EH (cell line): ENCODE measurements at places on chromosomes 16 and 17.

DNA sequence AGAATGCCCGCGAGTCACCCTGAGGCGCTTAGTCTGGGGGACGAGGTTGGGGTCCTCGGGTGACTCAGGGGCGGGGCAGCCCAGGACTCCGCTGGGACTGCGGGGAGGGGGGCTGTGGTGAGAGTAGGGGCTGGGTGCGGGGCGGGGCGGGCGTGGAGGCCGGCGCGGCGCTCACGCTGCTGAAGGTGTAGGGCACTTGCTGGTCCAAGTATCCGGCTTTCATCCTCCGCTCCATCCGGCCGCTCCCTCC lies 832 bp downstream of the ETV4 start:
- no peak for DNase-seq

GRCh38 chr16:81401035-81401950 lies 43.3 kb upstream of the CMIP start:
- DNase-seq: peak; percentile 89

DNA sequence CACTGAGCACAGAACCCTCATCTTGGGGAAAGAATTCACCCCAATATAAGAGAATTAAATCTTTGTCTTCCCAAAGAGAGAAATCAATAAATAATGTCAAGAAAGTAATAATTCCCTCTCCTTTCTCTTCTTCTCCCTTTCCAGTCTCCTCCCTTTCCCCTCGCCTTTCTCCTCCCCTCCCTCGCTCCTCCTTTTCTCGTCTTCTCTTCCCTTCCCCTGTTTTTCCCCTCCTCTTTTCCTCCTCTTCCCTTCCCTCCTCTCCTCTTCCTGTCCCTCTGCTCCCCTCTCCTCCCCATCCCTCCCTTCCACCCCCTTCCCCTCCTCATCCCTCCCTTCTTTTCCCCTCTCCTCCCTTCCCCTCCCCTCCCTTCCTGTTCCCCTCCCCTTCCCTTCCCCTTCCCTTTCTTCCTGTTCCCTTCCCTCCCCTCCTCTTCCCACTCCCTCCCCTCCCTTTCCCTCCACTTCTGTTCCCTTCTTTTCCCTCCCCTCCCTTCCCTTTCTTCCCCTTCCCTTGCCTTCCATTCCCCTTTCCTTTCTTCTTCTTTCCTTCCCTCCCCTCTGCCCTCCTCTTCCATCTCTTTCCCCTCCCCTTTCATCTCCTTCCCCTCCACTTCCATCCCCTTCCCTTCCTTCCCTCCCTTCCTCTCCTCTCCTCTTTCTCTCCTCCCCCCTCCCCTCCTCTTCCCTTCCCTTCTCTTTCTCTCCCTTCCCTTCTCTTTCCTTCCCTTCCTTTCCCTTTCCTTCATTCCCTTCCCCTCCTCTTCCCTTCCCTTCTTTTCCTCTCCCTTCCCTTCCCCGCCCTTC lies 363.6 kb downstream of the SHISA9 start:
- no peak for DNase-seq

- peak; percentile 81 for DNase-seq
Observed at GRCh38 chr17:75996665-75997590, 3.7 kb upstream of the CDK3 start.

DNA sequence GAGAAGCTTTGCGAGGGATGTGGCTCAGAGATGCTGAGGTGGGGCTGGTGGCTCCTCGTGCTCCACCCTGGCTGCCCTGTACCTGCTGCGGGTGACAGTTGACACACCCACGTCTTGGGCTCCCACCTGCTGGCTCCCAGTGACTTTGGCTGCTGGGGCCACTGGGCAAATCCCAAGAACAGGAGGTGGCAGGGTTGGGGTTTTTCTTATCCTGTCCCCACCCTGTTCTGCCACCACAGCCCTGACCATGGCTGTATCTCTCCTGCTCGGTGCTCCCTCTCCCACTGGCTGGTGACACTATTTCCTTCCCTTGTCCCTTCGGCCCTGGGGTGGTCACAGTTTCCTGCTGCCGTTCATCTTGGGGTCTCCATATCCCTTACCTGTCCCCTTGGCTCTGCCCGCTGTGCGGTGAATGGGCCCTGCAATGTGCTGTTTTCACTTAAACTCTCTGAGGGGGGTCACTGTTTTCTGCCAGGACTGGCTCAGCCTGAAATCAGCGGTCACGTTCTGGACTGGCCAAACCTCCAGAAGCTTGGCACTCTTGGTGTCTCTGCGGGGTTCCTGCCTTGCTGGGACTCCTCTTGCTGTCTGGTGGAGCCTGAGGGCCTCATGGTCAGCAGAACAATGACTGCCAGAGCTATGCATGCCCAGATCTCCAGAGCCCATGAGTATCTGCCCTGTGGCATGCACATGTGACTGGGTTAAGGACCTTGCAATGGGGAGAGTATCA lies 144.2 kb downstream of the IRF8 start:
- no peak for DNase-seq

- no peak for DNase-seq
Observed at GRCh38 chr17:70597774-70598173, 428.4 kb downstream of the KCNJ2 start.

- no peak for DNase-seq
Observed at GRCh38 chr16:78116946-78117345, 17.5 kb downstream of the WWOX start.

DNA sequence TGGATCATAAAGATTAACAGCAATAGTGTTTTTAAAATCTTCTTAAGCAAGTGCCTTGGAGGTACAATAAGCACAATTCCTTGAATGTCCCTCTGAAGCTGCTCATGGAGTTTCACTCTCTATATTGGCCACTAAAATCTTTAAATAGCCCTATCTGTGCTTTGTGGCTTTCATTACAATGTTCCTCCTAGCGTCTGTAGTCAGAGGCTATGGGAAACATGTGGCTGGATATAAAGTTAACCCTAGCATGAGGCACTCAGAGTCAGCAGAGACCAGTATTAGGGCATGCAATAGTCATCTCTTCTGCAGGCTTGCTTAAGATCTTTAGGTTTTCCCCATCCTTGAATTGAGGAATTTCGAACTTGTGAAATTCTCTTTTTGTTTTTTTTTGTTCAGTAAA lies 668.2 kb downstream of the CDH11 start:
- DNase-seq: peak; percentile 60

- no peak for DNase-seq
Observed at GRCh38 chr16:80606221-80606766, 65.5 kb downstream of the DYNLRB2 start.

- DNase-seq: no peak
Observed at GRCh38 chr17:56144223-56144622, 9.1 kb upstream of the ANKFN1 start.

DNA sequence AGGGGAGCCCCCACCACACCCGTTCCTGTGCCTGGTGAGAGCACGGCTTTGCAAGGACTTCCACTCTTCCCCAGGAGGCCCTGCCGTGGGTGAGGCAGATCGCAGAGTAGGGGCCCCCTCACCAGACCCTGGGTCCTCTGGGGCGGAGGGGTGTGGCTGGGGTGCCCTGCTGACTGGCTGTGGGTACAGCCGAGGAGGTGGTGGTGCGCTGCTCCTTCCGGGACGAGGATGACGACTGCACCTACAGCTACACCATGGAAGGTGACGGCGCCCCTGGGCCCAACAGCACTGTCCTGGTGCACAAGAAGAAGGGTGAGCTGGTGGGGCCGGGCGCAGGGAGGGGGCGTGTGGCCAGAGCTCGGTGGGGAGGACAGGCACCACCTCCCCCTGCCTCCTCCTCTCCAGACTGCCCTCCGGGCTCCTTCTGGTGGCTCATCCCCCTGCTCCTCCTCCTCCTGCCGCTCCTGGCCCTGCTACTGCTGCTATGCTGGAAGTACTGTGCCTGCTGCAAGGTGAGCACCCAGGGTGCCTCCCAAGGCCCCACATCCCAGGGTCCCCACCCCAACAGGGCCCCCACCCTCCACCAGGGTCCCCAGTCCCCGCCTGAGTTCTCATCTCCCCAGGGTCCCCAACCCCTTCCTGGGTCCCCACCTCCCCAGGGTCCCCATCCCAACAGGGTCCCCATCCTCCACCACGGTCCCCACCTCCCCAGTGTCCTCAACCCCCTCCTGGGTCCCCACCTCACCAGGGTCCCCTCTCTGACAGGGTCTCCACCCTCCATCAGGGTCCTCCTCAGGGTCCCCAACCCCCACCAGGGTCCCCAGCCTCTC lies 16.1 kb downstream of the ITGB4 start:
- no peak for DNase-seq

- no peak for DNase-seq
Observed at GRCh38 chr17:10025976-10026901, 121.2 kb upstream of the RCVRN start.

DNA sequence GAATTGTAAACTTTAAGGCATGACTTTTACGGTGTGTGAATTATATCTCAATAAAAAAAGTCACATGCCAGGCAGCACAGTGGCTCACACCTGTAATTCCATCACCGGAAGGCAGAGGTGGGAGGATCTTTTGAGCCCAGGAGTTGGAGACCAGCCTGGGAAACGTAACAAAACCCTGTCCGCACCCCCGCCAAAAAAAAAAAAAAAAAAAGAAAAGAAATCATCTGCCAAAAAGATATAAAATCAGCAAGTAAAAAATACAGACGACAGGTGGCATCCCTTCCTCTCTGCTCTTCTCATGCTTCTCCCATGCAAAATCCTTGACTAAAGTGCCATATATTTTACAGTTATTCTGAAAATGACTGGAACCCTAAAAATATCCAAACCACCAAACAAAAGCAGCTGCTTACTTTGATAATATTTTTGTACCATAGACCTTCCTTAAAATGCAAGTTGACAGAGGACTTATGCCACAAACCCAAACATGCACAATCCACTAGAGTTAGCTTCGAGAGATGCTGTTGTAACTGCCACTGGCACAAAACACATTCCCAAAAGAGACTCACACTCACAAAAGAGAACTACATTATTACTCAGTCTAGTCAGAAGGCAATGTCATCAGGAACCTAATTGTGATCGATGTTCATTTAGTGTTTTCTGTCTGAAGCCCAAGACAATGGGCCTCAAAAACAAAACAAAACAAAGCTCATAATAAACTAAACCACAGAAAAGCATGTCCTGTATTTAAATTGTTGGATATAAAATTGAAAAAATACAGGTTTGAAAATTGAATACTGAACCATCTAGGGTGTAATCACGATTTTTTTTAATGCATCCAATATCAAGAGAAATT lies 2.4 kb downstream of the CRLF3 start:
- no peak for DNase-seq

GRCh38 chr17:43983515-43984411 lies 20.7 kb upstream of the NAGS start:
- peak; percentile 18 for DNase-seq

- no peak for DNase-seq
Observed at GRCh38 chr17:565521-565920, 149.1 kb downstream of the VPS53 start.

DNA sequence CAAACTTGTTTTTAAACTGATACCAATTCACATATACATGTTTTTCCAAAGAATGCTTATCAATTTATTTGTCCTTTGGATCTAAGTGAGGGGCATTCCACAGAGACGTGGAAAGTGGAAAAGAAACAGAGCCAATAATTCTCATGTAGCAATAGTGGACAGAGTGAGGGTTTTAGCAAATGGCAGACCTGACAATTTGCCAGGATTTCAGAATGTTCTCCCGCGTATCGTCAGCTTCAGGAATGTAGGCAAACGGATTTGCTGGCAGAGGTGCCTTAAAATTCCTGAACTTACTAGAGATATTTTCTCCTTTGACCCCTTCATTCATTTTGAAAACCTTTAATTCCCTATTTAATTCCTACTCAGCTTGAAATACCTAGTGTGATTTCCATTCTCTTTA lies 193.4 kb upstream of the CPHXL start:
- no peak for DNase-seq

- DNase-seq: no peak
Observed at GRCh38 chr17:67434061-67434525, 57.0 kb downstream of the PITPNC1 start.

DNA sequence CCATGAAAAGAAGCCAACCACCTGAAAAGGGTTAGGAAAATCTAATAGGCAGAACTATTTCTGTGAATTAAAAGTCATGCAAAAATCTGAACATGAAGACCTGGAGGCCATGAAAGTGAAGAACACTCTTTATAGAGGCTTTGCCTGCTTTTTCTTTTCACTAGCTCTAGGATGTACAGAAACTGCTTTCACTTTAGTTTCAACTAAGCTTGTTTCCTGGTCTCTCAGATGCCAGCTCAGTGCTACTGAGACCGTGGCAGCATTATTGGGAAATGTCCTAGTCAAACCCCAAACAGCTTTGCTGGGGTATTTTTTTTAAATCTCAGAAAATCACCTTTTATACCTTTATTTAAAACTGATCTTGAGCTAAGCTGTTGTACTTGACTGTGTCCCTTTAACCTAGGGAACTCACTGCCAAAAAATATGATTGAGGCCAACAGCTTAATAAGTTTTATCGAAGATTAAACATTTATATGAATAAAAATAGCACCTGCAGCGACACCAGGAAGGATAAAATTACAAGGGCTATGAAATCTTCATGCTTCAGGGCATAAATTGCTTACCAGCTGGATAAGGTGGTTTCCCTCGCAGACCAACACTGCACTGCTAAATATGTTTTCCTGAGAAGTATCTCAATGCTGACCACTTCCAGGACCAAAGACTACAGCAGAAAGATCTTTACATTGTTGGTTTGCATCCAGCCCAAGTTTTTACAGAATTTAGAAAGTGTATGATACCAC lies 621.8 kb upstream of the ZFHX3 start:
- DNase-seq: no peak

DNA sequence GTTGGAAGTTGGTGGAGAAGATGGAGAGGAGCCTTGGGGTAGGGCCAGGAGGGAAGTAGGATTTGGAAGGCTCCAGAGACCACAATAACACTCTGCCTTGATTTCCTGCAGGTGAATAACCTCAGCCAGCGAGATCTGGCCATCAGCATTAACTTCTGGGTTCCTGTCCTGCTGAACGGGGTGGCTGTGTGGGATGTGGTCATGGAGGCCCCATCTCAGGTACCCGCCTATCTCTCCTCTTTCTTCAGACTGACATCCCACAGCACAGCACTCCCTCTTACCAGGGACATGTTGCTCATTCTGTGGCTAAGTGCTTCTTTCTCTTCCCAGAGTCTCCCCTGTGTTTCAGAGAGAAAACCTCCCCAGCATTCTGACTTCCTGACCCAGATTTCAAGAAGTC lies 4.9 kb downstream of the COX6A2 start:
- DNase-seq: no peak

GRCh38 chr17:34601416-34601815 lies 22.0 kb downstream of the TMEM132E start:
- DNase-seq: no peak

GRCh38 chr16:50297301-50298074 lies 31.1 kb downstream of the ADCY7 start:
- DNase-seq: no peak
